Right renal pelvis (tissue), 4 donors: ENCODE measurements at places on chromosomes 3 and 15. TPM values are rescaled to one million over a fixed set of nuclear protein-coding genes. Genes with fewer than 3 reads are reported as not detected.

The NPAP1 gene
- 0.24 TPM for polyA plus RNA-seq

The SLC24A5 gene
- polyA plus RNA-seq: 0.54 TPM

The MAP6D1 gene
- polyA plus RNA-seq: 0.57 TPM

The FAIM gene
- polyA plus RNA-seq: 35.3 TPM

The AMIGO3 gene
- polyA plus RNA-seq: 1.0 TPM

The TMEM40 gene
- polyA plus RNA-seq: 2.8 TPM
